ENCODE measurements at places on chromosomes 7 and 10.

DNA sequence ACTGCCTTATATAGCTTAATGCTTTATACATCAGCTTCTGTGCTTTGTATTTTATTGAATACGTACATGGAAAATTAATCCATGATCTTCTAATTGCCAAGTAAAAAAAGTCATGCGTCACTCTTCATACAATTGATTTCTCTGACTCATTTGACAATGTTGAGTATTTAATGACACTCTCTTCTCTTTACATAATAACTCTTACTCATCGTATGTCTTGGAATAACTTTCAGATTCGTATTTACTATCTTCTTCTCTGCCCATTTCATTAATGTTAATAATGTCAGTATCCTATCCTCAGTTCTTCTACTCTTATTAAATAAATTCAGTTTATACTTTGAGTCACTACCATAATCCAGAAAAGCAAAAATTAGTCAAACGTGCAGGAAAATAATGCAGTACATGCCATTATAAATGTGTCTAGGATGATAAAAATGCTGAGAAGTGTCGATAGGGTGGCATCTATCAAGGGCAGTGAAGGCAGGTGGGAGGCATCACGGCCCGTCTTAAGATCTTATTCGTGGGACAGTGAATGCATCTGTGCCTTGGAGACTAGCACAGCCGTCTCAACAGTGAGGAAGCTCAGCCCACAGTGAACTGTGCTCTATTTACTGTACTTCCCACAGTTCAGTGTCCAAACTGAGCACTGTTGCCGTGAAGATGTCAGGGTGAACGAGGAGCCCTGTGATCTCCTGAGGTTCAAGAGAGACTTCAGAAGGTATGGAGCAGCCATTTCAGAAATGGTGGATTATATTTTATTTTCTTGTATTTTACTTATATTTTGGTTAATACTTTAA, 39.8 kb upstream of the AKR1E2 start:
- no peak for DNase-seq

- DNase-seq = no peak
These were observed 101.1 kb downstream of the PRKAG2 start for GRCh38 chr7:151775547-151776443.

GRCh38 chr7:81002421-81002820, 83.6 kb upstream of the SEMA3C start:
- no peak for DNase-seq

- DNase-seq = no peak
These were observed 36.6 kb upstream of the SRGN start for GRCh38 chr10:69051303-69051702.

GRCh38 chr7:20786049-20786412, 655 bp downstream of the SP8 start:
- no peak for DNase-seq

- DNase-seq = no peak
These were observed 244.1 kb downstream of the FRMD4A start for GRCh38 chr10:14086596-14086995.

DNA sequence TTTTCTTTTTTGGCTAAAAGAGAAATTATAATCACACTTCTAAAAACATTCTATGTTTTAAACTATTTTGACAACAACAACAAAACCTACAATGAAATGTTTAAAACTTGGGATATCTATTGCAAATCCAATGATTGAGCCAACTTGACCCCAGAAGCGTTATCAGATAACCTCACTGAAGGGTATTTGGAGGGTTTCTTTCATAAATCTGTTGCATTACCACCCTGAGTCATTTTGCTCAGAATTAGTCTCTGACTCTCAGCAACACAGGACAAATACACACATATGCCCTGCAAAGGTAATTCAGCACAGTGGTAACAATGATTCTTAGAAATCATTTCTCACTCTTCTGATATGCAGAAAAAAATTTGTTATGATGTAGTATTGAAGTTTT, 2.3 kb upstream of the COL1A2 start:
- DNase-seq = no peak
